ENCODE measurements at places on chromosomes 4 and X. TPM values are rescaled to one million over a fixed set of nuclear protein-coding genes. Genes with fewer than 3 reads are reported as not detected.

GRCh38 chrX:40570346-40571093 lies 10.2 kb upstream of the ATP6AP2 start:
- DNase-seq, result no peak
- no peaks in the 10 kb centered on the region for H3K27me3 ChIP-seq
- H3K4me1 ChIP-seq, result peaks cover 3% of the 10 kb centered on the region
- no peak overlapping the region for H3K4me3 ChIP-seq
- no peaks in the 10 kb centered on the region for H3K36me3 ChIP-seq
- H3K27ac ChIP-seq, result no peak overlapping the region

DNA sequence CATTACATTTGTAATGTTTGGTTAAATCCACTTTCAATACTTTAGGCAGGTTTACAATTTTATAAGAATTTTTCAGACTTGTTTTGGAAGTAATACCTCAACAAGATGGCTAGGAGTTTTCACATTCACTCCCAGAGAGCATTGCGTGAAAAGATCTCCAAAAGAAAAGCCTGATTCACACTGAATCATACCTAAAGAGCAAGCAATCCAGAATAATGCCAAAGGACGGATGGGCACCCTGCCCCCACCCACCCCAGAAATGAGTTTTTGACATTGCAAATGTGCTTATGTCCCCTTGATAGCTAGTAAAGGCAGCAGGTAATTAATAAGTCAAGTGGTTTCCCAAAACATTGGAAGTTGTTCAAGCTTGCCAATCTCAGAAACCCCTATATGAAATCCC lies 557.7 kb upstream of the TENM3 start:
- H3K4me1 ChIP-seq, result peaks cover 5% of the 10 kb centered on the region
- no peak overlapping the region for H3K4me3 ChIP-seq
- H3K27ac ChIP-seq, result no peak overlapping the region
- no peak for DNase-seq

DNA sequence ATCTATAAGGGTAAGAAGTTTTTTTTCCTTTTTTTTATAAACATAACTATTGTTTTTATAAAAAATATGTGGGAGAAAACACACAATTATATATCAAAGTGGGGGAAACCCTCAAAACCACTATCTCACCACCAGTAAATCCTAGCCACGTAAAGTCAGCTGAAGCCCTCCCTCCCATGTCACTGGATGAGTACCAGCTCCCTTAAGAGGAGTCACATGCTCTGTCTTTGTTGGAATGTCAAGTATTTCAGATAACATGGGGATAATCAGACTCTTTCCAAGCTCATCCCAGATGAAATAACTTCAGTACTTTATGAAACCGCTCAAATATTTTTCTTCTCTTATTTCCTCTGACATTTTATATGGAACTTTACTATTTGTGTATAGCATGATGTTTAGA lies 2.4 kb downstream of the MYOZ2 start:
- no peaks in the 10 kb centered on the region for H3K36me3 ChIP-seq
- DNase-seq, result no peak
- no peak overlapping the region for H3K4me3 ChIP-seq
- H3K27ac ChIP-seq, result no peak overlapping the region

- no peaks in the 10 kb centered on the region for H3K4me1 ChIP-seq
- no peak overlapping the region for H3K27ac ChIP-seq
- H3K4me3 ChIP-seq, result no peak overlapping the region
- no peaks in the 10 kb centered on the region for H3K36me3 ChIP-seq
These were observed 30.9 kb upstream of the GLRA3 start for GRCh38 chr4:174859904-174860303.

DNA sequence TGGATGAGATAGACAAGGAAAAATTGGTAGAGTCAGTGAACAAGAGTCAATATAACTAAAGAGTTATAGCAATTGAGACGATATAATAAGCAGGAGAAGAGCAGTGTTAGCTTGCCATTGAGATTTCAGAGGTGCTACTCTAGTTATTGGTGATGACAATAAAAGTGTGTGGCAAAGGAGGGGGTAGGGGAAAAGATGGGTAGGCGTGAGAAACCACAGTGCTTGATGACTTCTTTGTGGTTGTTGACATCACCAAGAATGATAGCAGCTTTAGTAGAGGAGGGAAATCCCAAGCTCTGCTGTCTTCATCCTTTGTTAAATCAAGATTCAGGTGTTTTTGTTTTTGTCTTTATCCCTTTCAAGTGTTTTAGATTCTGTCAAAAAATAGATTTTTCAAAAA lies 179.9 kb upstream of the PPP3CA start:
- no peaks in the 10 kb centered on the region for H3K36me3 ChIP-seq
- no peak overlapping the region for H3K4me3 ChIP-seq
- no peak overlapping the region for H3K27ac ChIP-seq
- no peaks in the 10 kb centered on the region for H3K4me1 ChIP-seq
- no peak for DNase-seq

Gene CWH43
- not detected for total RNA-seq

Gene PABPC1L2B
- 0.17 TPM for total RNA-seq

DNA sequence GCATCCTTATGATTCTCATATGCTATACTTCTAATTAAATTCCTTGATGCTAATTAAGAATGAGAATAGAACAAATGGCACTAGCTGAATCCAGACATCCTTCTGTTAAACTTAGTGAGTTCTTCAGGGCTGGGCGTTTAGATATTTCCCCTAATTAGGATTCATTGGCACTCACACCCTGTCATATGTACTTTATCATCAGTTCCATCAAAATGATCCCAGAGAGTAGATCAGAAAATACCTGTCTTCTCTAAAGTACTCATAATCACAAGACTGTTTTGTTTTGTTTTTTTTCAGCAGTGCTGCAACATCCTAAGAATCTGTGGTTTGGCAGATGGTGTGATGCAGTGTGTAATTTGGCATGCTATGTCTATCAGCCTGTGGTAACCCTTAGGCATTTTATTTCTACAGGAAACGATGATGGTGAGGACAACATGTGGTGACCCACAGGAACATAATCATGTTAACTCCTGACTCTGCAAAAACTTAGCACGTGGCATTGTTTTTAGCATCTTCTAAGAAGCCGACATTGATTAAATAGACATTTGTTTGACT lies 2528.4 kb downstream of the ARAP2 start:
- no peak overlapping the region for H3K4me3 ChIP-seq
- no peak for DNase-seq
- H3K36me3 ChIP-seq, result no peaks in the 10 kb centered on the region
- H3K4me1 ChIP-seq, result no peaks in the 10 kb centered on the region
- H3K27ac ChIP-seq, result no peak overlapping the region
- no peaks in the 10 kb centered on the region for H3K27me3 ChIP-seq
